ENCODE measurements at places on chromosomes 2 and 18.

DNA sequence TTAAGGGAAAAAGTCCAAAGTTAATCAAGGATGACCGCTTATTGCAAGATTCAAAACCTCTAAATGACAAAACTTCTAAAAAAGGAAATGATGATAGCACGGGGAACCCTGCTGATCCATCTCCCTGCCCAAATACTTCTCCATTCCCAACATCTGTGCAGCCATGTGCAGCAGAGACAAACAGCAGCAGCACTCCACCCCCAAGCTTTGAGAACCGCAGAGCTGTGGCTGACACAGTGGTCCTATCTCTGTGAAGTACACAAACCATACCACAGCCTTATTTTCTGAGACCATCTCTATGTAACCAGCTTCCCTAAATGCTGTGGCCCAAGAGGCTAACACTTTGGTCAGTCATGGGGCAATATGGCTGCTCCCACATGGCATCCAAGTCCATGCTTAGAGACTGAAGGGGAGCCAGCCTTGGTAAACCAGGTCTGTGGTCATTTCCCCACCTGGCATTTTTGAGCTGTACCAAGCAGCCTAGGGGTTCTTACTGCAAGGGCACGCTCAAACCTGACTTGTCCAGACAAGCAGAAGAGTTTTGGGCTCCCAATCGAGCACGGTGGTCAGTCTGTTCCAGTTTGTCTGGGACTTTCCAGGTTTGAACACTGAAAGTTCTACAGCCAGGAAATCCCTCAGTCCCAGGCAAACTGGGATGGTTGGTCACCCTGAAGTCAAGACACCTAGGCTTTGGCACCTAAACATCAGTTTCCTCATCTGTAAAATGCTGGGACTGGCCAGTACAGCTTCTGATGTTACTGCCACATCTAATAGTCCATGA, 17.1 kb upstream of the NFE2L2 start:
- DNase-seq: no peak

- DNase-seq: no peak
Observed at GRCh38 chr2:238021327-238021726, 39.5 kb upstream of the SCLY start.

GRCh38 chr2:196334710-196335109, 163.3 kb upstream of the STK17B start:
- DNase-seq: no peak

DNA sequence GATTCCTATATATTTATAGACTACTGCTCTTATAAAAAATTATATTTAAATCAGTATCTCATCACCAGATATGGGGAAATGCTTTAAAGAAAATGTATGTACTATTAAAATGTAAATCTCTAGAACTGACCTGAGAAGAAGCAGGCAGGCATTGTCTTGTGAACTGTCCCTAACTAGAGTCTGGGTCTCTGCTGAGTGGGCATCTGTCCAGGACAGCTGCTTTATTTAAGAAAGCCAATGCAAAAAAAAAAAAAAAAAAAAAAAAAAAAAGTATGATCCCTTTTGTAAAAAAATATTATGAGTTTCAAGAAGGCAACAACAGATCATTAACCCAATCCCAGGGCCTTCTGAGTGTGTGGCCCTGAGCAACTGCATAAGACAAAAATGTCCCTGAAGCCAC, 66.0 kb downstream of the PAX3 start:
- peak; percentile 50 for DNase-seq

DNA sequence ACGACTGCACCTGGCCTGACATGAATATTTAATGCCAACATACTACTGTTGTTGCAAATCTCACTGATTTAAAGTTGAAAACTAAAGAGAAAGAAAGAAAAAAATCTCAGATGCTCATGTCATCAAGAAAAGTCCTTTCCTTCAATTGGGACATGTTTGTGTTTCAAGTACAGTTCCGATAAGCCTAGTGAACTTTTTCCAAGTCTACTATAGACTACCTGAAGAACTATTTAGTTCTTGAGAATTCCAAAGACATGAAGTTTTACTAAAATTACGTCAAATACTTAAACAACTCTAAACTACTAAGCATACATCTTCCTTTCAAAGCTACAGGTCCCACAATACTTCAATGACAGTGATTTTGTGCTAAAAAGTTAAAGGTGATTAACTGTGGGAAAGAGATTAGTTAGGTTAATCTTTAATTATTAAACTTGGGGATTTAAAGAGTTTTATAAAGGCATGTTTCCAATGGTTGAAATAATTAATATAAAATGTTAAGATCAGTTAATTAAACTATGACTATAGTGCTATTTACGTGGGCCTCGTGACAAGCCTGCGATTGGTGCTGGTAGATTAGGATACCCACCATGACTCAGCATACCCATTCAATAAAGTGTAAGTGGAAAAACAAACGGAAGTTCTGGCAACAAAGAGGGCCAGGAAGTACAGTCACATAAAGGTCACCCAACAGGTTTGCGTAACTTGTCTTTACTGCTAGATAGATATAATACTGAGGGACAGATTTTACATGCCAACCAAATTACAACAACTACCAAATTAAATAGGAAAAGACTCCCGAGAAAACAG, 55.5 kb downstream of the SEPTIN10 start:
- DNase-seq: no peak

- DNase-seq: no peak
Observed at GRCh38 chr2:190767821-190768220, 112.8 kb upstream of the GLS start.

DNA sequence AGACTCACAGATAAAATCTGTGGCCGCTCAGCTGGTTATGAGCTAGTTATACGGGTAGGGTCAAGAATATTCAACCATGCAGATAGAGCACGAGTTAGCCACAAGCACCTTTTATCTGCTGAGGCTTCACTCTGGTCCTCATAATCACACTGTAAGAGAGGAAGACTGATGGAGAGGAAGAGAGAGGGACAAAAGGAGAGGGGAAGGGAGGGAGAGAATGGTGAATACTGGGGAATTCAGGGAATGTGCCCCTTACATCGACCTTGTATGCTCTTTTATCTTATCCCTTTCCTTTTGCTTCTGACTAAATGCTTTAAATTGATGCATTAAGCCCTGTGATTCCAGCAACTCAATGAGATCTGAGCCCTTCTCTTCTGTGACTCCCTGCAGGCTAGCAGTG, 333.1 kb downstream of the DSEL start:
- DNase-seq: no peak

DNA sequence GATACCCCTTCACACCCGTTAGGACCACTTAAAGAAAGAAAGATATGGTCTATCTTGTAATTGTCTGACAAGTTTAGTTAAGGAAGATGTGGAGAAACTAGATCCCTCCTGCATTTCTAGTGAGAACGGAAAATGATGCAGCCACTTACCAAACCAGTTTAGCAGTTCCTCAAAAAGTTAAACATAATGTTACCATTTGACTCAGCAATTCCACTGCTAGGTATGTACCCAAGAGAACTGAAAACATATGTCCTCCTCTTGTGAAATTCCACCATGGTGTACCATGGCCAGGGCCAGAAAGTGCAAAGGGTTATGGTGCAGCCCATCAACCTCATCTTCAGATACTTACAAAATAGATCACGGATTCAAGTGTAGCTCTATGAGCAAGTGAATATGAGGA, 79.0 kb upstream of the ID2 start:
- DNase-seq: no peak

GRCh38 chr2:238096311-238097011, 3.7 kb upstream of the ESPNL start:
- no peak for DNase-seq

DNA sequence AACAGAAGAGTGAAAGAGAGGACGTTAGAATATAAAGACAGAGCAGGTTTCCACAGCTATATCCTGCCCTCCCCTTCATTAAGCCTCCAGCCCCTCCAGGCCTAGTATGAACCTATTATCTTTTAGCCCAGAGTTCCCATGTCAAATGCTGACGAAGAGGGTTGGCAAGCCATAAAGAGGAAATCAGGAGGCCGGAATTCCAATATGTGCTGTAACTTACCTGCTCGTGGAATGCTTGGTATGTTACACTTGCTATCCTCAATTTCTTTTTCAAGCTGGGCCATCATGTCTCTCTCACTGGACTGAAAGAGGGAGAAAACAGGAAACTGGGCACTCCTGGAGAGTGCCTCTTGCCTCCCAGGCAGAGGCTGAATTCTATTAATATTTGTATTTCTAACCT, 264.1 kb downstream of the TRIB2 start:
- DNase-seq: no peak

DNA sequence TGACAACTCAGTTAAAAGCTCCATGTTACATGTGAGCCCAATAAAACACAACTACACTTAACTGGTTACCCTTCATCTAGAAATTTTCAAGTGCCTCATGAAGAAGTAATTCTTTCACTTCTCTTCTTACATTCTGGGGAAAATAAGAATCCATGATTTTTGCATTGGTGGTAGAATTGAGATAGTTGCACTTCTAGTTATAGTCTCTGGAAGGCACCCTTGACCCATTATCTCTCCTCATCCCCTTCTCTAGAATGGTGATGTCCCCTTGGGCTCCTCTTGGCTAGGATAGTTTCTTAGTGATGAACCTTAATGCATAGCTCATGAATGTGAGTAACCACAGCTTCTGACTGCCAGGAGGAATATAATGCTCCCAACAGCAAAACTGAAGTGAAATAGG, 3.6 kb downstream of the LGALSL start:
- no peak for DNase-seq

GRCh38 chr2:75480971-75481836, 79.5 kb downstream of the EVA1A start:
- DNase-seq: no peak

DNA sequence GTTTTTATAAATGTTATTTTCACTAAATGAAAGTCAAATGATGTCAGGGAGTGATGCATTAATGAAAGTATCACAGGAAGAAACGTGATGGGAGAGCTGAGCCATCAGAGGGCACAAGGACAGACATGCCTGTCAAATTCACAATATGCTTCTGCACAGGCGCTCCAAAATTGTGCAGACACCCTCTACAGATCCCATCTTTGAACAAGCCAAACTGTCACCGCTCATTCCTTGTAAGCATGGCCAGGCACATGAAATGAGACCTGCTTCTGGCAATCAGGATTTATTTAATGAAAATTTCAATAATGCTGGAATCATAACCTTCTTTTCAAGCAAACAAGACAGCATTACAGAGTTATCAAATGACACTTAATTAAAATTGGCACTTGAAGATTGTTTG, 20.4 kb upstream of the FSHR start:
- DNase-seq: peak; percentile 32

- no peak for DNase-seq
Observed at GRCh38 chr2:151833984-151834383, 5.8 kb upstream of the ARL5A start.

- DNase-seq: peak; percentile 83
Observed at GRCh38 chr2:197168705-197169104, 141.9 kb downstream of the ANKRD44 start.

GRCh38 chr2:10741139-10741538, 19.7 kb downstream of the ATP6V1C2 start:
- DNase-seq: no peak

GRCh38 chr2:220341014-220341413, 713.6 kb downstream of the SLC4A3 start:
- no peak for DNase-seq

DNA sequence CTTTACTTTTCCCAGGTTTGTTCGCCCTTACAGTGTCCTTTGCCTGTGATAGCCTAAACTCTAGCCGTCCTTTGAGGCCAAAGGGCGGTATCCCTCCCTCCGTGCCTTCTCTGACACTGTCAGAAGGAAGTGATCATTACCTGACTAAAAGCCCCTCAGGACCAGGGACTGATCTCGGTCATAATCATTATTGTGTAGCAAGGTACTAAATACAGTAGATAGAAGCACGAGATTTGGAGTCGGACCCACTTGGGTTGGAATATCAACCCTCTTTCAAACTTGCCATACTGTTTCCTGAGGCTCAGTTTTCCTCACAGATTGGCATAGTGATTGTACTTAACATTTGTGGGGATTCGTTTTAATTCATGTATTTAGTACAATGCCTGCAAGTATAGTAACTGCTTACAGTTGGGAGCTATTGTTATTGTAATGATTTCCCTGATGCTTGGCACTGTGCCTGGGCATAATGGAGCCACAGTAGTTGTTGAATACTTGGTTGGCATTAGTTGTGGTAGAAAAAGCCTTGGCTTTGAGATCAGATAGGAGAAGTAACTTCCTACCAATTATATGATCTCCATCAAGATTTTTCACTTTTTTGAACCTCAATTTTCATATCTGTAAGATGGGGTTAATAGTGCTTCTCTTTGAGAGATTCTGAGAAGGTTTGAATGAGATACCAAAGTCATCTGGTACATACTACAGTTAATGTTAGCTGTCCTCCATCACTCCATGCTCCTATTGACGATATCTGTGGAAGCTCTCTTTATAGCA, 836 bp downstream of the STK11IP start:
- no peak for DNase-seq

GRCh38 chr2:196399722-196400691, 228.6 kb upstream of the STK17B start:
- DNase-seq: peak; percentile 43

Measured in eye (tissue), 1 donor.